ENCODE measurements at places on chromosomes 12 and 14.

DNA sequence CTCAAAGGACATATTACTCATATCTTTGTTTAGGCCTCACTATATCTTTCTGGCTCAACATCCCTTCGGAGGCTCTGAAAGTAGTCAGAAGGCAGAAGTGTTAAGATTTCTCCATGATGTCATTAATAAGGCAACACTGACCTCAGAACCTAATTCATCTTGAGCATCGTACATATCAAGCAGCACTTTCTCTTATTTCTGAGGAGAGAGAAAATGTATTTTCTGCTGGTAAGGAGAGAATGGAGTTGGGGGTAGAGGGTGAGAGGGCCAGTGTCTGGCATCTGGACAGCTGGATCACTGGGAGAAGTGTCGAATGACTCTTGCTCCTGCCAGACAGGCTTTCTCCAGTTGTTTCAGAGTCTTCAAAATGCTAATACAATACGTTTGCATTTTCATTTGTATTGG is 213.2 kb upstream of the PRICKLE1 start:
- DNase-seq, result no peak

DNA sequence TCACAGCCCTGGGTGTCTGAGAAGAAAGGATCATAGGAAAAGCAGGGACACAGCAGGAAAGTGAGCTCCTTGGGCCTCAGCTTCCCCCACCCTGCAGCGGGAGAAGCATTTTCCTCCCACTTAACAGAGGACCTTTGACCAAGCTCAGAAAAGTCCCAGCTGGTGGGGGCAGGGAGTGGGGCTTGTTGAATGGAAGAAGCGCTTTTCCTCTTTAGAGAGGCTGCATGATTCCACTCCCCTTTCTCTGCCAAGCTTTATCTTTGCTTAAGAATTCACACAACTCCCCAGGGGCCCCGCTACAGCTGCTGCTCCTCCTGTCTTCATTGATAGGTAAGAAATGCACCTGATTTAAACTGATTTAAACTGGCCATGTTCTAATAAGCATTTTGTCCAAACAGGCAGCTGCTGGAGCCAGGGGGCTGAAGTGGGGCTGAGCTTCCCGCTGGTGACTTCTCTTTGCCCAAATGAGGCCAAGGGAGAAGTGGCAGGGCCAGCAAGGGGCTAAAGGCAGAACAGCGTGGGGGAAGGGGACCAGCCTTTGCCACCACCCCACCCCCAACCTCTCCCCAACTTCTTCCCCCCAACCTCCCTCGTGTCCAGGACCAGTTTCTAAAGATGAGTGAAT is 1.7 kb upstream of the PAPLN start:
- DNase-seq, result no peak

DNA sequence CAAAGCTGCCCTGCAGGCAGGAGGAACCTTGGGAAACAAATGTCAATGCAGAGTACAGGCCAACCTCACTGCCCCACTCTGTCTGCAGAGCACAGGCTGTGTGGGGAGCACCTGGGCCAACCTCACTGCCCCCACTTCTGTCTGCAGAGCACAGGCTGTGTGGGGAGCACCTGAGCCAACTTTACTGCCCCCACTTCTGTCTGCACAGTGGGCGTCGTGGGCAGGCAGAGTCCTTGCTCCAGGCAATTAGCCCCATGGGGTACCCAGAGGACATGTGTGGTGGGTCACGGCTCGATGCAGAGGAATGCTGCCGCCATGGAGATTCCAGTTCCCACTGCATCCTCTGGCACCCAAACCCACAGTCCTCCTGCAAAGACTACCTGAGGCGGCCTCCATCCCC is 26.2 kb downstream of the BRF1 start:
- no peak for DNase-seq

DNA sequence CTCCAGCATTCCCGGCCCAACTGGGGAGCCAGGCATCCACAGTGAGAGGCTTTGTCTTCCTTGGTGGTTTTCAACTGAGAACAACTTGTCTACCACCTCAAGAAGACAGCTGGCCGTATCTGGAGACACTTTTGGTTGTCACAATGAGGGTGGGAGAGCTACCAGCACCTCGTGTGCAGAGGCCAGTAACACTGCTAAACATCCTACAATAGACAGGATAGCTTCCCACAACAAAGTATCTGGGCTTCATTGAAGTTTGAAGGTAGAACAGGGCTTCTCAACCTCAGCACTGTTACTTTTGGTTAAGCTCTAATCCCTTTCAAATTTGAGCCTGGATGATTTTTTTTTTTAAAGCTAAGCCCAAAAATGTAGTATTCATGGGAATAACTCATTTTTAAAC is 10.9 kb downstream of the SLC7A8 start:
- DNase-seq, result no peak

DNA sequence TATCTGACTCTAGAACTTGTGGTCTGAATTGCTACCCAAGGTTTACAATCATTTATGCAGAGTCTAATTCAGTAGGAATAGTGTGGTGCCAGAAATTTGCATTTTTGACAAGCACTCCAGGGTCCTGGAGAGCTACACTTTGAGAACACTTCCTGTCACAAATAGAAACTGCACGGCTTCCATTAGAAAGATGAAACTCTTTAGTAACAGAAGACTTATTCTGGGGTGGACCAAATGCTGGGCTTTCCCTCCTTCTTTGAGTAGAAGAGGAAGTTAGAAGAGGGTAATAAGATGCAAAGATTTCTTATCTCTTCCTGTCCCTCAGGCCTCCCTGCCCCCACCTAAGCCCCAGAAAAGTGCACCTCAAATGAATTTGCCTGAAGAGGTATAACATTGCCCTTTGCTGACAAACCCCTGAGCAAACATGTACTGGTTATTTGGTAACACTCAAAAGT is 28.4 kb downstream of the DGLUCY start:
- peak; percentile 57 for DNase-seq

- no peak for DNase-seq
Observed at GRCh38 chr12:121279507-121279915, 17.0 kb downstream of the CAMKK2 start.

GRCh38 chr14:101992708-101993107 is 28.3 kb downstream of the DYNC1H1 start:
- peak; percentile 17 for DNase-seq

GRCh38 chr12:89353188-89353822 is 1.0 kb upstream of the DUSP6 start:
- DNase-seq, result peak; percentile 92

GRCh38 chr12:65821336-65821735 is 2.9 kb upstream of the HMGA2 start:
- no peak for DNase-seq

DNA sequence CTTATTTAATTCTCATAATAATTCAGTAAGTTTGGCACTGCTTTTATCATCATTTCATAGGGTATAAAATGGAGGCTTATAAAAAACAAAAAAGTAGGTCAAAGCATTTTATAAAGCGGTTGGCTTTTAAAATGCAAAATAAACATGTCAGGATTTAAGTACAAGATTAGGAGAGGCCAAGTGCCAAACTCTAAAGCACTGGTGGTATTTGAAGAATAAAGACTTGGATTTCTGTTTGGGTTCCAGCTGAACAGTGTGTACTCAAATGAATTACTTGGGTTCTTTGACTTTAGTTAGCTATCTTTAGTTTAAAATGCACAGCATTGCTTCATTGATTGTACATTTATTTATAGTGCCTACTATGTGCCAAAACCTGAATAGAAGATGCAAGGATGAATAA is 966.6 kb upstream of the SEL1L start:
- no peak for DNase-seq
